ENCODE measurements at places on chromosomes 3 and 15.

DNA sequence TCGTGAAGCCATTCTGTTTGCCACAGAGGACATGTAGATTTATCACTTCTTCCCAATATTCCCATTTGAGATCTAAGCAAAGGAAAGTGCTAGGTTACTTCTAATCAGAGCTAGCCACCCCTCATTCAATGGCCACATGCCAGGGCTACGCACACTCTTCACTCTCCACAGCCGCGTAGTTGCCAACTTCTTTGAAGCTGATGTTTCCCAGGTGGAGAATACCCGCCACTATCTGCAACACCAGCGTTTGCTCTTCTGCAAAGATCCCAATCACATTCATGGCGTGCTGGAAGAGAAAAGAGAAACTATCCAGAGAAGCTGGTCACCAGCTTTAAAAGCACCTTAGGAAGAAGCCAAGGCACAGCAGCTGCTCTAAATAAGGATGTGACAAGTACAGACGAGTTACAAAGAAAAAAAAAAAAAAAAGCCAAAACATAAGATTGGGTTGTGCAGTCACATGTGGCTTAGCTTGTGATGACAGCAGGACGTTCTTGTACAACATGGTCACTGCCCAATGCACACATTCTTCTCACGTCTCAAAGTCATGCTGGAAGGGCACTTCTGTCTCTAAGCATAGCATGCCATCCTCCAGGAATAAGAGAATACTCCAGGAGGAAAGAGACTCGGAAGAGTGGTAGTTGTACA is 16.4 kb downstream of the LDHAL6B start:
- no peak for DNase-seq

DNA sequence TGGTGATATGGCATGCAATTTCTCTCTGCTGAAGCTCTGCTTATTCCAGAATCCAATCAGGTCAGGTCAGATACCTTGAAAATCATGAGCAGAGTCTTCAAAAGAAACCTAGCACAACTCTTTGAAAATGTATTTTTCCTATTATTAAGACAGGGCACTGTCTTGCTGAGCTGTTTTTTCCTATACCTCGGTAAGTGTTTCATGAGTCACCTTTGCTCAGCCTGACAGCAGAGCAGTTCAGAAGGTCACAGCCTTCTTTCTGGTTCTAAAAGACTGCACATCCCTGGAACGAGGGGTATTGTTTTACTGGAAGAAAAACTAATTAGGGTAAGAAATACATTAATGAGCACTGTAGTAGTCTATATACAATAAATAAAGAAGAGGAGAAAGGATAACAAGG is 422.0 kb downstream of the SOX2 start:
- no peak for DNase-seq

- DNase-seq: no peak
These were observed 60.3 kb upstream of the FNDC3B start for GRCh38 chr3:171979081-171979480.

- no peak for DNase-seq
These were observed 10.2 kb upstream of the DNAH1 start for GRCh38 chr3:52305926-52306325.

DNA sequence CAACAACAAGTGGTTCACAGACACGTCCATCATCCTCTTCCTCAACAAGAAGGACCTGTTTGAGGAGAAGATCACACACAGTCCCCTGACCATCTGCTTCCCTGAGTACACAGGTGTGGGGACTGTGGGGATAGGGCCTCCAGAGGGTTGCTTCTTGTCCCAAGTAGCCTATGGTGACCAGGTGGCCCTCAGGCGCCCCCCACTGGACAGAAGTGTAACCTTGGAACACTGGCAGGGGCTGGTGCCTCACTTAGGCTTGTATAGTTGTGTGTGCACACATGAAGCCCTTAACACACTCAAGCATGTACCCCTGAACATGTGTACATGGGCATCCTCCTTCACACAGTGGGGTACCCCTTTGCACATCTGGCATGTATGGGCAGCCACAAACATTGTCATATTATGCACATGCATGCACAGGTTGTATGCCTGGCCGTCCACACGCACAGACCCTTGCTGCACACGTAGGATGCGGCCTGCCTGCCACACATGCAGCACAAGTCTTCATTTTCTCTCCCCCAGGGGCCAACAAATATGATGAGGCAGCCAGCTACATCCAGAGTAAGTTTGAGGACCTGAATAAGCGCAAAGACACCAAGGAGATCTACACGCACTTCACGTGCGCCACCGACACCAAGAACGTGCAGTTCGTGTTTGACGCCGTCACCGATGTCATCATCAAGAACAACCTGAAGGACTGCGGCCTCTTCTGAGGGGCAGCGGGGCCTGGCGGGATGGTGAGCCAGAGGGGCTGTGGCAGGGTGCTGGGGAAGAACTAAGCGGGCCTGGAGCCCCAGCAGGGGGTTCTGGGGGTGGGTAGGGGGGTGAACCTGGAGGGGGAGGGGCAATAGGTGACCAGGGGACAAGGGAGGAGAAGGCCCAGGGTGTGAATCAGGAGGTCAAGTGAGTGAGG is 11.7 kb upstream of the SEMA3B start:
- no peak for DNase-seq

GRCh38 chr3:23600167-23600871 is 205.4 kb upstream of the UBE2E1 start:
- no peak for DNase-seq

GRCh38 chr3:126752303-126753190 is 48.5 kb downstream of the CHCHD6 start:
- DNase-seq: peak; percentile 23

- no peak for DNase-seq
These were observed 127.3 kb upstream of the PRICKLE2 start for GRCh38 chr3:64352639-64352992.

- DNase-seq: no peak
These were observed 92.8 kb upstream of the DCBLD2 start for GRCh38 chr3:98994128-98994762.

GRCh38 chr15:45113380-45113990 is 487 bp downstream of the DUOX2 start:
- DNase-seq: no peak

DNA sequence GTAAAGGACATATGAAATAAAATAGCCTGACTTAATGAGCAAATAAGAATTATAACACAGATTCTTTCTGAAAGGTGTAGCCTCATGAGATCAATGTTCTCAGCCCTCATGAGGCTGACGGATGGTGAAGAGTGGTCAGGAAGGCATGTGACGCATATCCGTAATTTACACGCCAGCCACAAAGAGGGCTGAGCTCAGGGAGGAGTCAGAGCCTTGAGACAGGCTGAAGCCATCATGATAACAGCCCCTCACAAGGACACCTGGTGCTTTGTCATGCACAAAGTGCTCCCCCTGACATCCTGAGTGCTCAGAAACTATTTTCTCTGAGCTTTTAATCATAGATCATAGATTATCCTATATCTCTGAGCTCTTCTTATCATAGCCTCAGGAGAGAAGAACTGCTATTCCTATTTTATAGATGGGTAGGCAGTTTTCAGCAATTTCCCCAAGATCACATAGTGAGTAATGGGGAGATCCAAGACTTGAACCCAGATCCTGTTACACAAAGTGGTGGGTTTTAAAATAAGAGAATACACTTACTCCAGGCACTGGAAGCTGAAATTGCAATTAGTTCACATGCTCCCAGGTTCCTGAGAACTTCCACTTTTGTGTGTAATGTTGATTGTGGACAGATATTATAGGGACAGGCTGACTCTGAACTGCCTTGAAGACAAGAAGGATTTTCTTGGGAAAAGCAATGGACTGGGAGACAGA is 267.1 kb downstream of the RPLP1 start:
- peak; percentile 54 for DNase-seq

DNA sequence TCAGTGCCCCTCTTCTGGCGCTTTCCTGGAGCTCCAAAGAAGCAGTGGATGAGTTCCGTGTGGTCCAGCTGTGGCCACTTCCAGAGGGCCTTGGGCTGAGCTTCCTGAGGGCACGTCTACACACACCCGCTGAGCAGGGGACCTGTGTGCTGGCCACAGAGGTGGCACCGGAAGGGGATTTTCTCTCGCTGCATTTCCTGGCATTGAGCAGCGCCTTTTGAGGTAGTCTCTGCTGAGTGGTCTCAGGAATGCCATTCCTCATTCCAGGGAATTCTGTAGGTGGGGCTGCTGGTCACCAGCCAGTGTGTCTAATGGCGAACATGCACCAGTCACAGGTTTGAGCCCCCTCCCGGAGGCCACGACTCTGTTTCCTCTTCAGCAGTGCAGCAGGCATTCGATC is 48.1 kb downstream of the AMOTL2 start:
- DNase-seq: no peak

GRCh38 chr3:102060814-102061213 is 211.5 kb downstream of the NFKBIZ start:
- DNase-seq: no peak

DNA sequence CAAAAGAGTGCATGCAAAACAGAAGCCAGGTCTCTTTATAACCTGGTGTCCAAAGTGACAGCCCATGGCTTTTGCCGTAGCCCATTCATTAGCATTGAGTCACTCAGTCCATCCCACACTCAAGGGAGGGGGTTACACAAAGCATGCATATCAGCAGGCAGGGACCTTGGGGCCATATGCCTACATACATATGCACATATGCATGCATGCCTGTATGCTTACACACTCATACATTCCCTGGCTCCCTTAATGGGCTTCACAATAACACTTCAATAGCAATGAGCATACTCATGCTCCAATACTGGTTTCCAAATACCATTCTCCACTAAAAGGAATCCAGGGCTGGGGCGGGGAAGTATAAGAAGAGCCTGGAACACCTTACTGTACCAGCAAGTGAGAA is 22.0 kb downstream of the TRPM1 start:
- no peak for DNase-seq

- DNase-seq: no peak
These were observed 87.4 kb upstream of the CCNL1 start for GRCh38 chr3:157247391-157247790.

GRCh38 chr3:52873433-52874159 is 23.8 kb downstream of the STIMATE start:
- DNase-seq: no peak

GRCh38 chr3:71168880-71169411 is 414.6 kb downstream of the FOXP1 start:
- no peak for DNase-seq

- DNase-seq: no peak
These were observed 22.5 kb upstream of the ANXA2 start for GRCh38 chr15:60420203-60420716.

GRCh38 chr3:194215392-194215791 is 79.4 kb downstream of the HES1 start:
- no peak for DNase-seq

GRCh38 chr3:170330366-170330765 is 27.1 kb upstream of the SKIL start:
- DNase-seq: no peak

DNA sequence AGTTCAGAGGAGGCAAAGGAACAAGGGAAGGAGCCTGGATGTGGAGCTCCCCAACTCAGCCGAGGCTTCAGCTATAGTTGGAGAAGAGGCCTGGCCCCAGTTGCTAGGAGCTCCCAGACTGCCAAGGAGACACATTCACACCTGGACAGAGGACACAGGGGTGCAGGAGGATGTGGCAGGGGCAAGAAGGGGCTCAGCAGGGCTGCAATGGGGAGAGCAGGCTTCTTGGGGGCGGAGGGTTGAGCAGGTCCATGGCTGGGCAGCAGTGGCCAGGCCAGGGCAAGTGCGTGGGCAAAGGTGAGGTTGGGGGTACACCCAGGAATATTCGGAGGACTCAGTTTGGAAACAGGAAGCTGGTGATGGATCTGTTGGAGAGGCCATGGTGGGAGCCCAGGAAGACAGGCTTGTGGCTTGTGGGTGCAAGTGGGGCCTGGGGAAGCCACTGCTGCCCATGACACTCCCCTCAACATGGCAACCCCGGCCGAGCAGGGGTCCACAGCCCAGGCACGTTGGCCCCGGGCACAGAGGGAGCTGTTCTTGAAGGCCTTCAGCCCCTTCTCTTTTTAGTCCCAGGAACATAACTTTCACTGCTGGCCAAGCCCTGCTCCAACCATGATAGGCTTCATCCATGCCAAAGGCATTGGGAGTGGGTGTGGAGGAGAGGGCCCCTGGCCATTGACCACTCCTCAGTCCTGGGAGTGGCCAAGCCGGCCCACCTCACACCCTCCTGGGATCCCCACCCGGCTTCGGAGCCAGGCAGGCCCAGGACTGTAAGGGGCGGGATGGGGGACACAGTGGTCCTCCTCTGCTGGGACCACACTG is 33.3 kb downstream of the TSPAN3 start:
- no peak for DNase-seq

- DNase-seq: no peak
These were observed 118.9 kb downstream of the DPH6 start for GRCh38 chr15:35427091-35427490.

DNA sequence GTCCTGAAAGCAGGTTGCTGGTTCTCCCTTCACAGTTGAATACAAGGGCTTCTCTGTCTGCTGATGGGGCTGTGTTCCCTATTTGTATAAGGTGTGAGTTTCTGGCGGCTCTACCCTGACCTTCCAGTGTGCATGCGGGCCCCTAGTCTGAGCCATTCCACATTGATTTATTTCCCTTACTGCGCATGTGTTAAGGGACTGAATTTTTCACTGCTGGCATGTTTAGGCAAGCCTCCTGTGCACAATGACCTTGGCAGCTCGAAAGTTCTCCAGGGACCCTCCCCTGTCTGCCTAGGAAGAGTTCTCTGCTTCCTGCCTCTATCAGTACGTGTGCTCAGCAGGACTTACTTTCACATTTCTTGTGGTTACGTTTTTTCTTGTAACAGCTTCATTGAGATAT is 11.4 kb downstream of the TRAK1 start:
- no peak for DNase-seq

- no peak for DNase-seq
These were observed 7.8 kb upstream of the SUMF1 start for GRCh38 chr3:4474683-4475490.

All from activated T-cell treated with anti-CD3 and anti-CD28 coated beads for 24 hours (primary cell).